NCI-H510A (cell line): ENCODE measurements at places on chromosomes 5 and 9.

GRCh38 chr5:68685863-68686262 lies 408.0 kb upstream of the SLC30A5 start:
- DNase-seq = no peak

DNA sequence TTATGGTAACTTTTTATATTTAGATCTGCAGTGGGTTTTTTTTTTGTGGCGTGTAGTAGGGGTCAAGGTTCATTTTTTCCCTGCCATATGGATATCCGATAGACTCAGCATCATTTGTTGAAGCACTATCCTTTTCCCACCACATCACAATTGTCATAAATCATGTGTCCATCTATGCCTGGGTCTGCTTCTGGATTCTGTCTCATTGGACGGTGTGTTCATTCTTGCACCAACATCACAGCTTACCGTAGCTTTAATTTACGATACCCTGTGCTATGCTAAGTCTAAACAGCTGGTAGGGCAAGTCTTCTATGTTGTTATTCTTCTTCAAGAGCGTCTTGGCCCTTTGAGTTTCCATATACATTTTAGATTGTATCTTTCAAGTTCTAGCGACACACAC lies 175.0 kb downstream of the RGS3 start:
- no peak for DNase-seq

DNA sequence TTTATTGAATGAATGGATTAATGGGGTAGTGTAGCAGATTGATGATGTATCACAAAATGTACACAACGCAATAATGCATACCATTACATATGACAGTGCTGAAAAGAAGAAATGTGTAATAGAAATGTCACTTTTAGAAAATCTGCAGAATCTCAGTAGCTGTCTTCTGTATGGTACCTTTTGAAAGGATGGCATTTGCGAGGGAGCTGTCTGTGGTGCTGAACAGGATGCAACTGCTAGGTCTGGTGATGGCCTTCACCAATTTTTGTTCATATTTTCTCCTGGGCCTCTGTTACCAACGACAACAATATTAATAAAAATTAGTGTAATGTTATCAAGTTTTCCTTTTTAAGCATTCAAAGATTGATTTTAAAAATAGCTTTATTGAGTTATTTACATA lies 36.2 kb upstream of the OTULIN start:
- DNase-seq = no peak

DNA sequence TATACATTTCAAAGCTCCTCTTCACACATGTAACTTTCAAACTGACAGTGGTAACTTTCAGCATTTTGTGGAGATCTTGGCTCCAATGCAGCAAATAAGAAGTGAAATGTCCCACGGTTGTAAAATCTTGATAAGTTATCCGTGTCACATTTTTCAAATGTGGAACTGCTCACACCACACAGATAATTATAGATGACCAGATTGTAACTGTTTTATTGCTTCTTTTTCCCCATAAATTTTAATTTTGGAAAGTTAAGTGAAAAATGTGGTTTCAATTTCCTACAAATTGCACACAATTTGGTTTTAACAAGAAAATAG lies 347.1 kb downstream of the EBF1 start:
- no peak for DNase-seq

- DNase-seq = no peak
Observed at GRCh38 chr5:89584339-89584956, 701.5 kb upstream of the MEF2C start.

GRCh38 chr9:7500521-7500920 lies 299.1 kb downstream of the DMAC1 start:
- no peak for DNase-seq

DNA sequence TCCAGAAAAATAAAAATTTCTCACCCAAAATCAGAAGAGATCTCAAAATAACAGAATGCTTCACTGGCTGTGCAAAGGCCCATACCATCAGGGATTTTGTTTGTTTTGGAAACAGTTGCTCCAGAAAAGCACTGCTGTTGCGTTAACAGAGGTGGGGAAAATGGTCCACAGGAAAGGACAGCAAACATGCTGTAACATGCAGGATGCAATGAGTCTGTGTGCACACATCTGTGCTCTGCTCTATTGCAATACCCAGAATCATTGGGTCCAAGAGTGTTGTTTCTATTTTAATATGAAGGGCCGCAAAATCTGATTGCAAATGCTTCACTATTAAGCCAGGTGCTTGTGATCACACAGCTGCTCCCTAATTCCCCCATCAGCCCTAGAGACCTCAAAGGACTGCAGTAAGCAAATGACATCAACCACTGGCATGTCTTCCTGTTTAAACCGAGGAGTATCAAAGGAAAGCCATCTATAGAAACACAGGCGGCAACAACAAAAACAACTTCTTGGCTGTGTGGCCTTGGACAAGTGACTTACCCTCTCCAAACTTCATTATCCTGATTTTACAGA lies 141.0 kb downstream of the DCP2 start:
- DNase-seq = no peak

DNA sequence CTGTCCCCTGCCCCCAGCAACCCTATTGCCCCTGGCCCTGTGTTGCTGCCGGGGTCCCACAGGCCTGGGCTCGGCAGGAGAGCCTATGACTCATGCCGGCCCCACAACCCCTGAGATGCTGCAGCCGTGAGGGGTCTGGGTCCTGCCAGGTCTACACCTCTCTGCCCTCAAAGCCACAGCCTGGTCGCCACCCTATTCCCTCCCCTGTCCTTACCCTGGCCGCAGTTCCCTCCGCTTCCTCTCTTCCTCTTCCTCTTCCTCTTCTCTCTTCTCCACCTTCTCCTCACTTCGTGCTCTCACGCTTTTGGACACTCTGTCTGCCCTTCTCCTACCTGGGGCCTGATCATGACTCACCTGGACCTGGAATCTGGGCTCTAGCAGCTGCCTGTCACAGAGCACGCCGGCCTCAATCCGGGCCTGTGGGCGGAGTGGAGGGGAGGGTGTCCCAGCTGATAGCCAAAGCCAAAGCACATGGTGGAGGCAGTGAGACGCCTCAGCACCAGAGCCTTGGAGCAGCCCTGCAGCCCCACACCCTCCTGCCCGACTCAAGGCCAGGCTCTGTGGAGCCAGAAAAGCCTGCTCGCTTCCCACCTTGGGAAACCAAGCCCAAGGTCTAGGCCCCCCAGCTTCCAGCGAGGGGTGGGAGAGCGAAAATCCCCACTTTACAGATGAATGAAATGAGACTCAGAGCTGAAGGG lies 26.8 kb upstream of the CSF1R start:
- DNase-seq = no peak

GRCh38 chr5:149202910-149203451 lies 61.7 kb downstream of the ABLIM3 start:
- DNase-seq = no peak

GRCh38 chr5:39995990-39996389 lies 571.2 kb upstream of the DAB2 start:
- DNase-seq = no peak

- DNase-seq = peak; percentile 26
Observed at GRCh38 chr9:121744002-121744686, 92.7 kb downstream of the DAB2IP start.

GRCh38 chr9:68872026-68872501 lies 141.8 kb downstream of the PRKACG start:
- DNase-seq = no peak

DNA sequence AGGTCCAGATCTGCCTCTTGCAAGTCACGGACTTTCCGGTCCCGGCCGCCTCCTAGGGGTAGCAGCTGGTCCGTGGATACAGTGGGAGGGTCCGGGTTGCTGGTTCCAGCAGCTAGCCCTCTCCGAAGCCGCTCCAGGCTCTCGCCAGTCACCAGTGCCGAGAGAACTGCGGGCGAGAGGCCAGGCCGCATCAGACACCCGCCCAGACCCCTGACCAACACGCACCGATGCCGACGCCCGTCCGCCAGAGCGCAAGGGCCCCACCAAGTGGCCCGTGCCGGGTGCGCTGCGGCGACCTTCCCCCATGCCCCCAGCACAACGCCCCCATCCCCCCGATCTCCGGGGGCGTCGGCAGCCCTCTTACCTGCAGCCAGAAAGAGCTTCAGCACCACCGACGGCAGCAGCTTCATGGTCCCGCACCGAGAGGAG lies 470 bp downstream of the HBEGF start:
- no peak for DNase-seq

- no peak for DNase-seq
Observed at GRCh38 chr5:161471211-161471950, 75.1 kb downstream of the GABRB2 start.

DNA sequence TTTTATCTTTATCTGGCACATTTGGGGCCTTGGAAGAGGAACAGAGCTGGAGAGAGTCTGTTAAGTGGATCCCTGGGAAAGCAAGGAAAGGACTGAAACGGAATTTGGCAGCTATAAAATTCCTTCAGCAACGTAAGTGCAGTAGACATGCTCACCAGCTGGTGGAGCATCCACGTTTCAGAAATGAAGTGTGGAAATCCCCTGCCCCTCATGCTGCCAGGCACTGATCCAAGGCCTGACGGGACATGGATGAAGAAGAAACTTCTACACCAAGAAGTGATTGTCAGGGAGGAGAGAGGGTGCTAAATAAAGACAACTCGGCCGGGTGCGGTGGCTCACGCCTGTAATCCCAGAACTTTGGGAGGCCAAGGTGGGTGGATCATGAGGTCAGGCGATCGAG lies 209.3 kb downstream of the ROR2 start:
- DNase-seq = no peak

GRCh38 chr5:134387443-134387842 lies 16.1 kb downstream of the UBE2B start:
- DNase-seq = no peak

GRCh38 chr9:706606-707459 lies 134.7 kb upstream of the DMRT1 start:
- no peak for DNase-seq

GRCh38 chr9:138114501-138115245 lies 237.1 kb downstream of the CACNA1B start:
- DNase-seq = no peak

GRCh38 chr5:79149433-79149832 lies 37.8 kb downstream of the BHMT start:
- no peak for DNase-seq

- DNase-seq = no peak
Observed at GRCh38 chr9:126440940-126441339, 114.3 kb downstream of the MVB12B start.

DNA sequence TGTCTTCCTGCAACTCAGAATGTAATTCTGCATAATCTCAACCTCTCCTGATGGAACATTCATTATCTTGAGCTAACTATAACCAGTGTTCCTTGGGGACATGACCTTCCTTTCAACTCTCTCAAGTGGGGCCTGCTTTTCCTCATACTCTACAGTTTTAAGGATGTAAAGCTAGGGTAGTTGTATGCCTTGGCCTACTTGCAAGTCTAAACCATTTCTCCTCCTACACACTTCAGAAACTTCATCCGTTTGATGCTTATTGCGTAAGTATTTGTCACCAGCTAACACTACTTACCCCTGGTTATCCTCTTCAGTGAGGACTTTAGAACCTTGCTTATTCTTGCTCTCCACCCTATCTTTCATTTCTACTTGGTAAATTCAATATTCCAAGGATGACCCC lies 548.9 kb downstream of the HINT1 start:
- DNase-seq = no peak

- no peak for DNase-seq
Observed at GRCh38 chr9:105757496-105758251, 63.3 kb downstream of the TMEM38B start.

DNA sequence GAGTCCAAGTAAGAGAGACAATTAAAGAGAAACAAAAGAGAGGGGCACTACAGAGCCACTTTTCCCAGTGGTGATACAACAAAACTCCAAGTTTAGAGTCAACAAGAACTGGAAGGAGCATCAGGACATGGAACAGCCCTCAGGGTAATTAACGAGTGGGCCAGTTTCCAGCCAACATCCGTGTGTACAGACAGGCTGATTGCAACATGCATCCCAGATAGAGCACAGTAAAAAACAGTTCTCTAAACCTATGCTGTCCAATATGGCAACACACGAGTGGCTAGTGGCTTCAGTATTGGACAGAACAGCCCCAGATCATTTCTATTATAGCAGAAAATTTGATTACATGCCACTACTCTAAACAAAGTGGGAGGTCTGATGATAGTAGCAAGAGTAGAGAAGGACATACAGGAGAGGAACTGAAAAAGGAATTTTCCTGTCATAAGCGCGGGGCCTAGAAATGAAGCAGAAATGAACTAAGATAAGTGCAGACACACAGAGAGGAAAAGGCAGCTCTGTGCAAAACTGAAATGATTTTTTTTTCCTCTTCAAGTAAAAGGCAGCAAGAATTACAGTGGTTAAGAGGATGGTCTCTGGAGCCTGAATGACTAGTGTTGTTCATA lies 175.6 kb upstream of the CCNG1 start:
- DNase-seq = no peak

GRCh38 chr5:116135344-116135743 lies 50.5 kb downstream of the COMMD10 start:
- no peak for DNase-seq
